ENCODE measurements at places on chromosomes 4 and X.

GRCh38 chr4:70177090-70177489 lies 18.4 kb upstream of the ODAM start:
- no peak for DNase-seq

GRCh38 chrX:100418556-100418955 lies 8.5 kb upstream of the PCDH19 start:
- DNase-seq: no peak

GRCh38 chr4:3857269-3857926 lies 91.2 kb downstream of the ADRA2C start:
- DNase-seq: no peak

DNA sequence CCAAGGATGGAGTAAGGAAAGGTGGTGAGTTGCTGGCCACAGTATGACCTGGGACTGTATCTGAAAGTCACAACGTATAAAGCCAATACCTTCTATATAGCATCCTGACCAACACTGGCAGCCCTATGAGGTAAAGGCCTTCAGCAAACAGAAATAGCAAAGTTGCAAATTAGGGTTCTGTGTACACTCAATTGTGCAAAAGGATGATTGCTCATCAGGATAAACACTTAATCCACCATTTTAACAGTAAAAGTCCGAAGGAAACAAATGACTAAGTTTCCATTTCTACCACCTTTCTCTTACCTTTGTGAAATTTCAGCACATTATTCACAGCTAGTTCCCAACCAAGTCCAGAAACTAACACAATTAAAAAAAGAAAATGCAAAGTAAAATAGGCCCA lies 1.4 kb upstream of the FNIP2 start:
- DNase-seq: no peak

DNA sequence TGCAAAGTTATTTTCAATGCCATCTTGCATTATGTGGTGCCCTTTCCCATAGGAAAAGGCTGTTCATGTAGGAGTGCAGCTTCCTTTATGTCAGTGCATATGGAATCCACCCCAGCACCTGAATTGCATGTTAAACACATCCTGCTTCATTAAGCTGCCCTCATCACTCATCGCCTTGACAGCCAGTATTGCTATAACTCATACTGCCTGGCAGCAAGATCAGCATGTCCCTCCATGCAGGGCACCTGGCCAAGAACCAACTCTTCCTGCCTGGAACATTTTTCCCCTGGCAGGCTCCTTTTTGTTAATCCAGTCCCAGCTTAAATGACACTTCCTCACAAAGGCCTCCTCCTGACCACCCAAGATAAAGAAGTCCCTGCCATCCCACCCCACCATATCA lies 23.5 kb upstream of the CA5B start:
- no peak for DNase-seq

- DNase-seq: no peak
These were observed 173.8 kb upstream of the MID1 start for GRCh38 chrX:10794203-10794630.

DNA sequence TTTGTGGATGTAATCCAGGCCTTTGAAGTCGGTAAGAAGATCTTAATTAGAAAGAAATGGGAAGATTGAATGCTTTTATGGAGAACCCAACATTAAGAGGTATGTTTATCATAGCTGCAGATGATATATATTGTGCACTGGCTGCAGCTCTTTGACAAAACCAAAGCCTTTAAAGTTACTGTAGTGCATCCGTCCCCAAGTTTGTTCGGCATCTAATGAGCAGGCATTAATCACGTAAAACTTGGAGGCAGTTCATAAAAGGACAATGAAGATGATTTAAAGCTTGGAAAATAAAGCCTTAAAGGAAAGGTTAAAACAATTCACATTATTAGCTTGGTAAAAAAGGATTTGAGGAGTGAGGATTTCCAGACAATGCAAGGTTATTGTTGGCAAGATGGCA lies 150.8 kb upstream of the ARX start:
- DNase-seq: no peak

GRCh38 chrX:29308726-29309125 lies 721.5 kb downstream of the IL1RAPL1 start:
- no peak for DNase-seq

DNA sequence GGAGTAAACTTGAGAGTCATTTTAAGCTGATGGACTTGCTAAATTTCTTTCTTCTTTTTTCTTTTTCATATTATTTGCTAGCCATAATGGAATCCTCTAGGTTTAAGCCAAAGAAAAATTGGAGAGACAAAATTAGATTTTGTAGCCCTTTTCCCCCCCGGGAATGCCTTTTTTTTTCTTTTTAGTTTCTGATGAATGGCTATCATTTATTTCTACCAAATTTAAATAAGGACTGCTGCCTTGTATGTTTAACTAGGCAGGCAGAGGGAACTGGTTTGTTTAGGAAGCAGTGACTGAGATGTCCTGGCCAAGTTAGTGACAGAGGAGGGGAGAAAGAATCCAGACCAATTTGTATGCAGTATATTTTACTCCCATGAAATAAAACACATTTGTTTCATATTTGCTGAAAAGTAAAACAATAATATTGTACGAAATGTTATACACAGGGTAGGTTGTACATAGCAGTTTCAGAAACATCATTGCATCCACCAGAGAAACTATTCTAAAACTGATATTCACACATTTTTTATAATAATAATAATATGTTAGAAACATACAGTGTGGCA lies 5.7 kb downstream of the PITX2 start:
- DNase-seq: no peak

GRCh38 chrX:13864264-13864663 lies 47.4 kb upstream of the GPM6B start:
- DNase-seq: no peak

All from upper lobe of left lung (tissue), 6 donors.